ENCODE measurements at places on chromosomes 2 and 18. TPM values are rescaled to one million over a fixed set of nuclear protein-coding genes. Genes with fewer than 3 reads are reported as not detected.

The PAX8 gene
- 0.37 TPM for total RNA-seq

The LIPG gene
- total RNA-seq = 82.1 TPM

The CYB5A gene
- total RNA-seq = 1,434 TPM

The PTGR3 gene
- total RNA-seq = 11.4 TPM

The REEP1 gene
- total RNA-seq = 0.81 TPM

The C2orf81 gene
- total RNA-seq = 0.31 TPM

The CAPN13 gene
- 1.1 TPM for total RNA-seq

The AMER3 gene
- not detected for total RNA-seq

The SIX2 gene
- total RNA-seq = not detected

The IL18R1 gene
- 8.1 TPM for total RNA-seq

The MYO5B gene
- total RNA-seq = 17.1 TPM

The LYG2 gene
- not detected for total RNA-seq

The SPATA3 gene
- not detected for total RNA-seq

The UGT1A3 gene
- 20.7 TPM for total RNA-seq
